Transverse colon (tissue), 4 donors: ENCODE measurements at places on chromosomes 4 and X. TPM values are rescaled to one million over a fixed set of nuclear protein-coding genes. Genes with fewer than 3 reads are reported as not detected.

The TGIF2LX gene
- total RNA-seq, result not detected

The SLC25A4 gene
- 20.9 TPM for total RNA-seq

The TLR10 gene
- total RNA-seq, result not detected

The ETDC gene
- total RNA-seq, result not detected

The SPIN2A gene
- 15.7 TPM for total RNA-seq

DNA sequence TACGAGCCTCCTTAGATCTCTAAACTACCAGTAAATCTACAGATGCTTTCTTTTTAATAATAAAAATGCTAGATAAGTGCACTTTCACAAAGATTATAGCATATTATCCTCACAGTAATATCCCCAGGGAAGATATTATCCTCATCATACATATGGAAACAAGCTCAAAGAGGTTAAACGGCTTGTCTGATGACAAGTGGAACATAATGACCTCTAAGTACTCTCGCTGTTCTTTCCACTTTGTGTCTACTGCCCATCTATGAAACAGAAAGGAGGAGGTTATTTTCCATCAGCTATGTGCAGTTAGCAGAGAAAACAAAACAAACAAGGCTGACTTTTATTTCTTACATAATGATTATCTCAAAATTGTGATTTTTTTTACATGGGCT, 42.8 kb upstream of the PRDM8 start:
- DNase-seq, result no peak

DNA sequence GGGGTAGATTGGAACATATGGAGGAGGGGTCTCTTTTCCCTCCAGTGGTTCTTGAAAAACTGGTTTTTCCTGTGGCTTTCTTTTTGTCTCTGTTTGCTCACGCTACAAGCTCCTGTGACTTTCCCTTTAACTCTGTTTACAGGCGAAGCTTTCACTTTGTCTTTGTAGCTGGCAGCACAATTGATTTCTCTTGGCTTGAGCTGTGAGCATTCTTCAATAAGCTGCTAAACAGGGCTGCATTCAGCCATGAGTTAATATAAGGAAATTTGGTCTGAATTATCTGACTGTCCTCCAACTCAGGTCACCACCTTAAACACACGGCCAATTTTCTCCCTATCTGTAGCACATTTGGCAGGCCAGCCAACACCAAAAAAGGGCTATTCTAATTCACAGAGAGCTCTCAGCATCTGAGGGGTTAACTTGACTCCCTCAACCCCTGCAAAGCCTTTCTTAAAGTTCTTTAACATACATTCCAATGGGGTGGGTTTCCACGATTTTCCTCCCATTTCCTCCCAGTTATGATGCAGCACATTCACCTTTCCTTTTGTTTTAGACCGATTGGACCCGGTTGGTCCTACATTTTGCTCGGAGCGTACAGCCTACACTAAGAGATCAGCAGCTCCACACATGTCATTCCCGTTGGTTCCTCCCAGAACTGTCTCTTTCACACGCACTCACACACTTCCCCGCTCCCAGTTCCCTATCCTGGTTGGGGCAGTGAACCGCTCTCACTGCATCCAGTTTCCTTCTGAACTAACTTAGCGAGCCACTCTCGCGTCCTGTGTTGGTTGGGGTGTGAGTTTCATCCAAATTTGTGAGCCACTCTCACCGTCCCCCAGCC, 45.4 kb downstream of the UGT2A3 start:
- no peak for DNase-seq

- no peak for DNase-seq
Measured at GRCh38 chr4:80070880-80071603, 2.0 kb downstream of the ANTXR2 start.

GRCh38 chr4:183014361-183015084, 84.5 kb upstream of the WWC2 start:
- no peak for DNase-seq

DNA sequence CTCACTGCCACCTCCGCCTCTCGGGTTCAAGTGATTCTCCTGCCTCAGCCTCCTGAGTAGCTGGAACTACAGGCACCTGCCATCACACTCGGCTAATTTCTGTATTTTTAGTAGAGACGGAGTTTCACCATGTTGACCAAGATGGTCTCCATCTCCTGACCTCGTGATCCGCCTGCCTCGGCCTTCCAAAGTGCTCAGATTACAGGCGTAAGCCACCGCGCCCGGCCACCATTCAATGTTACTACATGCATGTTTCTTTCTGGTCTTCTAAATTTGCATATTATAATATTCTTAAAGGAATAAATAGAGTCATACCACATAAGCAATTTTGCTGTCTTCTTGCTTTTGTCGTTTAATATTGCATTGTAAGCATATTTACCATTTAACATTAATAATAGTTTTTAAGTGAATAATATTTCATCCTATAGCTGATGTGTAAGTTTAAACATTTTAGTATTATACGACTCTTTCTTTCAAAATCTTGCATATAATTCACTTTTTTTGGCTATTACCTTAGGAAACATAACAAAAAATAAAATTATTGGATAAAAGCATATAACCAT, 1270.4 kb downstream of the ADGRL3 start:
- DNase-seq, result no peak

- no peak for DNase-seq
Measured at GRCh38 chr4:6027392-6027791, 9.2 kb upstream of the C4orf50 start.

DNA sequence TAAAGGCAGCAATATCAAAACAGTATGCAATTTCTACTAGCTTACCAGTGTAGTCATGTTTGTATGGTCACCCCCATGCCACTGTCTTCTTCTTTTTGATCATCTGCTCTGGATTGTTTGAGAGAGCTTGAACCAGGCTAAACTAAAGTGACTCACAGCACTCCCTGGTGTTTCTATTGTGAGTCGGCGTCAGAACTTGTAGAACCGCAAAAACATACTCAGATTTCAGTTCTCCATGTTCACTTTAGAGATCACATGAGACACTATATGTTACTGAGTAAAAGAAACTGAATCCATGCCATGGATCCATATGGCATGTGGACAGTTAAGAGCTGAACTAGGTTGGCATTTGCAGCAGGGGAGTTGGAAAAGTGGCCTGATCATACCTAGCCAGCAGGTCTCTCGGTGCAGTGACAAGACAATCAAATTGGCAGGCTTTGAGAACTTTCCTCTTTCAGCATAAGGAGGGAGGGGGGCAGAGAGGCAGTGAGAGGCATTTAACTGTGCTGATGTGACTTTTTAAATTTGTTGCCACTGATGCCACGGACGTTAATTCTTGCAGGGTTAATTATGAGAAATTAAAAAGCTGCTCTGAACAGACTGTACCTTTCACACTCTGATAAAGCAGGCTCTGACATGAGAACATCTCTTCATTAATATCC, 88.4 kb downstream of the AFF2 start:
- DNase-seq, result no peak

DNA sequence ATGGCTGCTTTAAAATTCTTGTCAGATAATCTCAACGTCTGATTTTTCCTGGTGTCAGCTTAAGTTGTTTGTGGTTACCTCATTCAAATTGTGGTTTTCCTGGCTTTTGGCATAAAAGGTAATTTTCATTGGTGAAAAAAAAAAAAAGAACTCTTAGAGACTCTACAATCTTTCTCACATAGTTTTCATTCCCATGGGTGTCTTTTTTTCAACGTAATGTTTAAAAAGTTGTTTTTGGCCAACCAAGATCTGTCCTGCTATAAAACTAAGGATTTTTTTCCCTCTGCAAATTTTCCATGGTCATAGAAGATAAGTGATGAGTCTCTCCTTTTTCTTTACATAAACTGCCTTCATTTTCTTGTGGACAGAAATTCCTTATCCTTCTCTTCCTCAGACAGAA, 28.9 kb upstream of the RPS6KA6 start:
- DNase-seq, result no peak

DNA sequence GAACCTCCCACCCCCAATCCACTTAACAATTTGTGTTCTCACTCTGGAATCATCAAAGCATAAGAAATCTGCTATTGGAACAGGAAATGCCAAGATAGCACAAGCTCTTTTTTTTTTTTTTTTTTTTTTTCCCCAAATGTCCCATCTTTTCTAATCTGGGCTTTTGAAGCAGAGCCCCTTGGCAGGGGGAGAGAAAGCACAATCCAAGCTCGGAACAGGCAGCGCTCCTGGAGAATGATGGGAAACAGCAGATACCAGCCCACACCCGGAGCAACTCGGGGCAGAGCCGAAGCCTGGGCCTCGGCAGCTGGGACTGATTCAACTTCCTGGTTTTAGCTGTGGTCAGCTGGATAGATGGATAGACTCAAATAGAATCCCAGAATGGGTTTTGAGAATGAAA, 235.1 kb downstream of the QDPR start:
- no peak for DNase-seq

GRCh38 chr4:80257851-80258250, 8.6 kb upstream of the FGF5 start:
- DNase-seq, result no peak

DNA sequence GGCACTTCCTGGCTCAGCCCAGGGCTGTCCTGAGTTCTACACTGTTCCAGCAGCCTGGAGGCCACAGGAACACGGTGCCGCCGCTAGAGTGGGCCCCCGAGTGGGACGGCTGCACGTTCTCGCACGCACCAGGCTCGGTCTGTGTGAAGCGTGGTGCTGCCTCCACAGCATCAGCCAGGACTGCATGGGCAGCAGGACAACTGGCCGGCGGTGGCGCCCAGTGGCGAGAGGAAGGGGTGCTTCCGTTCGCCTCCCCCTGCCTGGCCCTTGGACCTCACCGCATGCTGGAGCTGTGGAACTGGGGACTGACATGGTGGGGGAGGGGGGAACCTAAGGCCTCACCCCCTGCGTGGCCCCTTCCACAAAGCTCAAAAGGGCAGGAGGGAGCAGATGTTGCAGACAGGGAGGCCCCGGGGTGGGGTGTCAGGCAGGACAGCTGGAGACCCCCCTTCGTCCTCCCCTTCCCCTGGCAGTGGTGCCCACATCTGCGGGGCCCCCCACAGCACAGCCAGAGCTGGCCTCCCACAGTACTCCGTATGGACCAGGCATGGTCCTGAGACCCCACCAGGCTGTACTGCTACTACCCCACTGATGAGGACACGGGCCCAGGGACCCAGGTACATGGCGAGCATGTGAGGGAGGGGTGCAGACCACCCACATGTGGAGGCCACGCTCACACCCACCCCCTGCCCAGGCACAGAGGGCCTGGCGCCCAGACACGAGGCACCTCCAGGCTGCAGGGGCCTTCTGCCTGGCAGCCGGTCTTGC, 58.5 kb downstream of the ACOX3 start:
- no peak for DNase-seq

GRCh38 chrX:140434347-140434746, 70.5 kb downstream of the SOX3 start:
- DNase-seq, result no peak

GRCh38 chr4:29336861-29337260, 1383.3 kb upstream of the PCDH7 start:
- no peak for DNase-seq

- DNase-seq, result no peak
Measured at GRCh38 chr4:98634061-98634460, 24.4 kb downstream of the TSPAN5 start.

GRCh38 chrX:41789374-41789773, 65.4 kb downstream of the GPR82 start:
- no peak for DNase-seq

GRCh38 chrX:68072041-68072440, 361.3 kb downstream of the OPHN1 start:
- DNase-seq, result no peak

DNA sequence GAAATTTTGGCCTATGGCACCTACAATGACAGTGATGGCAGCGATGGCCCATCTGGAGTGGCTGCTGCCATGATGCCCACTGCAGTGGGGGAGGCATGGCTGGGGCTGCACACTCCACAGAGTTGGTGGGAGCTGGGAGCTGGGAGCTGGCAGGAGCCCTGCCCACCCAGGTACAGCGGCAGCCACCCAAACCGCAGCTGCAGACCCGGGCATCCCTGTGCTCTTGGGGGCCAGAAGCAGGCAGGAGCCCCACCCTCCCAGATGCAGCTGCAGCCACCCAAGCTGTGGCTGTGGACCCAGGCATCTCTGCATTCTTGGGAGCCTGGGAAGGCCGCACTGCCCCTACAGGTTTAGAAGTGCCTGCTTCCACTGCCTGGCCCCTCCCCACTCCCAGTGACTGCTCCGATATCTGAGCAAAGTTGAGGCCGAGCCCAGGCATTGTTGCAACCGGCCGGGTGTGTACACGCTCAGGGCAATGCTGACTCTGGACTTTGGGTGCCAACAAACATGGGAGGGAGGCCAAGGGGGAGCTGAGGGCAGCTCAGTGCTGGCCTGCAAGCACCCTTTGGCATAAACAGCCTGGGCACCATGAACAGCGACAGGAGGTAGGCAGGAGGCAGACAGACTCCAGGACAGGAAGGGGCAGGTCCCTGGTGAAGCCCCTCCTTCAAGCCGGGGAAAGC, 82.8 kb downstream of the PPP4R3C start:
- DNase-seq, result no peak
